ENCODE measurements at places on chromosomes 2 and 18. TPM values are rescaled to one million over a fixed set of nuclear protein-coding genes. Genes with fewer than 3 reads are reported as not detected.

Gene C2orf78
- total RNA-seq, result not detected

Gene CEBPZ
- 103 TPM for total RNA-seq

DNA sequence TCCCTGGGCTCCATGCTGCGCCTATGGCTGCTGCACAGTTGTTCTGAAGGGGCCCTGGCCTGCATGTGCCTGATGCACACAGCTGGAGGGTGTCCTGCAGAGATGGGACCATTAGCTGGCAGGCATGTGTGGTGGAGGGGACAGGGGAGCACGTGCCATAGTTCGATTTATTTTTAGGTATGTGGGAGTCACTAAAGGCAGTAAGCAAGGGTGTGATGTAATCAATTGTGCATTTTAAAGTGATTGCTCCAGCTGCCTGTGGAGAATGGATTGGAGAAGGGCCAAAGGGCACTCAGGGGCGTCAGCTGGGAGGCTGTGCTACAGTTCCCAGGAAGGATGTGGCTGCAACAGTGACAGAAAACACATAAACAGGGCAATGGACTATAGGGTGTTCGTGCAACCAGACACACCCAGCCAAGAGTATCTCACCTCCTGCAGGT is 205.1 kb downstream of the ARL4C start:
- DNase-seq, result no peak

GRCh38 chr2:210442878-210443277 is 33.7 kb downstream of the LANCL1 start:
- DNase-seq, result no peak

GRCh38 chr2:69143748-69144360 is 130.9 kb downstream of the ANTXR1 start:
- no peak for DNase-seq

GRCh38 chr2:186755066-186755465 is 61.2 kb downstream of the FAM171B start:
- DNase-seq, result no peak

- DNase-seq, result no peak
Measured at GRCh38 chr2:168939061-168939460, 38.0 kb downstream of the G6PC2 start.

GRCh38 chr2:168234407-168235085 is 12.8 kb downstream of the STK39 start:
- no peak for DNase-seq

GRCh38 chr2:151916632-151917031 is 88.4 kb upstream of the ARL5A start:
- no peak for DNase-seq

DNA sequence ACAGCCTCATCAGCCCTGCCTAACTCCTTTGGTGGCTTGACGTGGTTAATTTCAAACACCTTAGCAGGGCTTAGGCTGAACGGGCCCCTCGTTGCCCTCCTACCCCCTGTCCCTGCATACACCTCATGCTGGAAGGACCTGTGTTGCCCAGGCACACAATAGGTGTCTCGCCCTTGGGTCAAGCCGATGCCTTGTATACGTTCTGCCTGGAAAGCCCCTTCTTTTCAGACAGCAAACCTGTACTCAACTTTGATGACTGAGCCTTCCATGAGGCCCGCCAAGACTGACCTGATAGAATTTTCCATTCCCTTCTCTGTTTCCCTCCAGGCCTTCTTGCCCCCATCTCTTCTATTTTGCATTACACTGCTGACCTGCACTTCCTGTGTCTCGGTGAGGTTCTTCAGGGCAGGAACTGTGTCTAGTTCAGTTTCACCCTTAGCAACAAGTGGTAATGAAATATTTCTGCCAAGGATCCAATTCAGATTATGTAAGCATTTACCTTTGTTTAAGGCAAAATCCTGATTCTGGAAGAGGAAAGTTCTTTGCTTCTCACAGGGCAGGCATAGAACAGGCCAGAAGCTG is 7.9 kb downstream of the GREB1 start:
- DNase-seq, result no peak

Gene IL1R2
- total RNA-seq, result 4.3 TPM

DNA sequence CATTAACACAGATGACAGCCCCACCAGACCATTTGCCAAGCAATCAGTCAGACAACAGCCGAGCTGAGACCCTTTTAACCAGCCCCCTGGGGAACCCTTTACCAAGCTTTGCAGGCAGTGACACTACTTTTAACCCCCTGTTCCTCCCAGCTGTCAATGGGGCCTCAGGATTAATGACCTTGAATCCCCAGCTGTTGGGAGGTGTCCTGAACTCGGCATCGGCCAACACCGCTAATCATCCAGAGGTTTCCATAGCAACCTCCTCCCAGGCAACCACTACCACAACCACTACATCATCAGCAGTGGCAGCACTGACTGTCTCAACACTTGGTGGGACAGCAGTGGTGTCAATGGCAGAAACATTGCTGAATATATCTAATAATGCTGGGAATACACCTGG is 160.9 kb upstream of the EPC2 start:
- DNase-seq, result no peak

GRCh38 chr2:114238910-114239559 is 203.4 kb upstream of the DPP10 start:
- DNase-seq, result no peak

DNA sequence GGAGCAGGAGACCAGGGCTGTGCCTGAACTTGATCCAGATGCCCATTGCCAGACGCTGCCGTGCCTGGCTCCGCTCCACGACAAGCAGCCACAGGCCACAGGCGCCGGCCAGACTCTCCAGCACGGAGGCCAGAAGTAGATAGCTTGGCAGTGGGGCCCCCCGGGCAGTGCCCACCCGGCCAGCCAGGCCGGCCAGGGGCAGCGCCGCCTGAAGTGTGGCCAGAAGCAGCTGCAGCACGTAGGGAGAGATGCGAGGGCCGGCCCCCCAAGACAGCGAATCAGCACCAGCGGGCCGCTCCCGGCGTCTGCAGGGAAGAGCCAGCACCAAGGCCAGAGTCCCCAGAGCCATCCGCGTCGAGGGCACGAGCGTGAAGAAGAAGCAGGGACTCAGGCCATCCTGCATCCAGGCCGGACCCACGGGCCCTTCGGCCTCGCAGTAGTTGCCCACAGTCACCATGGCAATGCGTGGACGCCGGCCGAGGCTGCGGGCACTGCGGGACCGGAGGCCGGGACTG is 484 bp downstream of the ABCB6 start:
- no peak for DNase-seq

DNA sequence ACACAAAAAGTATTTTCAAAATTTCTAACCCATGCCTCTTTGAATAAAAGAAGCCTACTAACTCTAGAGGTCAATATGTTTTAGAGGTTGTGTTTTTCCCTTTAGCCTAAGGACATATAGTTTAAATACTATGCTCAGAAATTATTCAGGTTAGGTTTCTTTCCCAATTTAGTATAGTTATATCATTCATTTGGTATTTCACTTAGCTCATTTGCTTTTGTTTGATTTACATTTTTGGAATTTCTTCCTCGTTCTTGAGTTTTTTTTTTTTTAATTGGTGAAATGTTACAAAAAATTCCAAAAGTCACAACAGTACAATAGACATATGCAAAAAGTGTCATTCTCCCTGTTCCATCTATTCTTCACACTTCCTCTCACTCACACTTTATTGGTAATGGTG is 371.3 kb upstream of the TNP1 start:
- no peak for DNase-seq
